ENCODE measurements at places on chromosomes 7 and 10.
A peak's percentile ranks its signal among the peaks of the same experiment; 100 is the strongest.

DNA sequence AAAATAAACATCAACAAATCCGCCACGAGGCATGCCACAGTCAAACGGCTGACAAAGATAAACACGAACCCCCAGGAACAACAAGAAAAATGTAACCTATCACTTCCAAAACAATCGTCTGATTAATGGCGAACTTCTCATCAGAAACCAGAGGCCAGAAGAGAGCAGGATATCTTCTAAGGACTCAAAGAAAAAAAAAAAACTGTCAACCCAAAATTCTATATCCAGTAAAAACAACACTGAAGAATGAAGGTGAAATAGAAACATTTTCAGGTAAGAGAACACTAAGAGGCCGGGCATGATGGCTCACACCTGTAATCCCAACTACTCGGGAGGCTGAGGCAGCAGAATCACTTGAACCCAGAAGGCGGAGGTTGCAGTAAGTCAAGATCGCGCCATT, 54.3 kb downstream of the SLC29A4 start:
- DNase-seq, result no peak

DNA sequence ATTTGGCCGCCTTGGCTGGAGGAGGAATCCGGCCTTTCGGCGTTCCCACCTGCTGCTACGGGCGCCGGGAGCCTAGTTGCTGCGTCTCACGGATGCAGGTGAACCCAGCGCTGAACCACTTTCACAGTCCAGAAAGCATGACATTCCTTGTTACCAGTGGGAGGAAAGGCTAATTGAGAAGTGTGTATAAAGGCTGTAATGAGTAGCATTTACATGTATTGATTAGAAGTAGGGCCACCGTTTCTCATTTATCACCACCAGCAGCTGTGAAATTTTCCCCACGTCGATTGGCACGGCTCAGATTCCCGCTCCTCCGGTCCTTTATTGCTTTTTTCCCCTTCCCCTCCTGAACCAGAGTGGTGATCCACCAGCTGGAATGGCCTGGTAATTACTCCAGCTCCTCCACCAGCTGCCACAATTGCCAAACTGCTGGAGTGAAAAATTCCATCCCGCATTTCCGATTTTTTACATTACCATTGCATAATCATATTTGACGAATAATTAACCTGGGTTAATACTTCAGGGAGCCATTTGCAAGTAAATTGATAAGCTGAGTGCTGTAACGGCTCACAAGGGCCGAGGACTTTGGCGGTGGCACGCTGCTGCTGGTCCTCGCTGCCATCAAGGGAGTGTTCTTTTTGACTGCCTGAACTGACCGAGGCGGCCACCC, 153.3 kb downstream of the POU6F2 start:
- DNase-seq, result peak; percentile 81

DNA sequence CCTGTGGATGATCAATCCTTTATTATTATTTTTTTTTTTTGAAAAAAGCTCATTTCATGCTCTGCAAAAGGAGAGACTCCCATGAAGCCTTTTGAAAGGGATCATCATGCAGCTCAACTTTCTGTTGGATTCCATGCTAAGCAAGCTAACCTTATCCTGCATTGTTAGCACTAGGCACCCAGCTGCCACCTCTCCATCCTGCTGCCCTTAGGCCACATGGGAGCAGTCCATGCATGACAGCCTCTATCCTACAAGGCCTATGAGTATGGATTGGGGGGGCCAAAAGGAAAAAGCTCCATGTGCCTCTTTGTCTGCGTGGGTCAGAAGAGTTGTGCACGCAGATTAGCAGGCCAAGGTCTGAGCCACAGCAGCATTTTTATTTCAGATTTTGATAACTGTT, 19.2 kb downstream of the SMNDC1 start:
- DNase-seq, result no peak

GRCh38 chr10:59578741-59579140, 130.9 kb downstream of the SLC16A9 start:
- no peak for DNase-seq

DNA sequence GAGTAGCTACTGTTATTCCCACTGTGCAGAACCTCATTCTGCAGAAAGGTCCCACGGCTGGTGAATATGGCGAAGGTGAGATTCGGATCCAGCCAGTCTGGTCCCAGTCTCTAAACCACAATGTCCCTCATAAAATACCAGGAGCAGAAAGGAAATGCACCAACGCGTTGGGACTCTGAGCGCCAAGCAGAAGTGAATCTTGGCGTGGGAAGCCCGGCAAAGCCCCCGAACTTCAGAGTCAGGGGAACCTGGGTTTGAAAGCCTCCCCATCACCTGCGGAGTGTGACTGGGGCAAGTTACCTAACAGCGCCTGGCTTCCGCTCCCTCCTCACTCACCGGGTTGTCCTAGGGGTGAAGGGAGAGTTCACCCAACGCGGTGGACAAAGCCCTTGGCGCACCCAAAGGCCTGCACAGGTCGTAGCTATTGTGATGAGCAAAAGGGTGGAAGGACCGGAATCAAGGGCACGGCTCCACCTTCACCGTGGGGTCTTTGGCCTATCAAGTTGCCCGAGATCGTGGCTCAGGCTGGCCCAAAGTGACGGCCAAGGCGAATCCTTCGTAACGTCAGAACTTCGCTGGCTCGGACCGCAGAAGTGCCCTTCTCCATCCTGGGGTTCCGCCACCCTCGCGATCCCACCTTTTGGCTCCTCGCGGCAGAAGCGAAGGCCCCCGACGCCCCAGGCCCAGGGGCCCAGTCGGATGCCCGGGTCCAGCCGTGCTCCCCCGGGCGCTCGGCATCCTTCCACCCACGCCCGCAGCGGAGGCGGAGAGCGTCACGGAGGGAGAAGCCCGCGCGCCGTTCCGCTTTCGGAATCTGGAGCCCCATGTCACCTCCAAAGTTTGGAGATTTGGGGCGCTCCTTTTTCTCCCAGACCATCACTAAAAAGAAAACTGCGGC, 811 bp downstream of the RGS10 start:
- DNase-seq, result peak; percentile 42

- no peak for DNase-seq
These were observed 205.8 kb upstream of the DKK1 start for GRCh38 chr10:52108236-52108635.

- DNase-seq, result no peak
These were observed 18.6 kb upstream of the DNAJB6 start for GRCh38 chr7:157318015-157318706.

DNA sequence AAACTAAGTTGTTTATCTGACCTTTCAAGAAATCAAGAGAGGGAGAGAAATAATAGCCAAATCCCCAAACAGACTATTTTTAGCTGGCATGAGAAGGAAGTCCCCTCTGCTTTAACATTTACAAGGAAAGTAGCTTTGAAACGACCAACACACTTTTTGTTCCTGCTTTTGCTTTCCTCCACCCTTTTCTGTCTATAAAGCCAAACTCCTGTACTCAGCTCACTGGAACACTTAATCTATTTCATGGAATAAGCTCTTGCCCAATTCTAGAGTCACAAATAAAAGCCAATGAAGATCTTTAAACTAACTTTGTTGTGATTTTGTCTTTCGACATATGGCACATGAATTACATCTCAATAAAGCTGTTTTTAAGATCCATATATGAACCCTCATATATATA, 86.8 kb upstream of the CCDC71L start:
- no peak for DNase-seq

DNA sequence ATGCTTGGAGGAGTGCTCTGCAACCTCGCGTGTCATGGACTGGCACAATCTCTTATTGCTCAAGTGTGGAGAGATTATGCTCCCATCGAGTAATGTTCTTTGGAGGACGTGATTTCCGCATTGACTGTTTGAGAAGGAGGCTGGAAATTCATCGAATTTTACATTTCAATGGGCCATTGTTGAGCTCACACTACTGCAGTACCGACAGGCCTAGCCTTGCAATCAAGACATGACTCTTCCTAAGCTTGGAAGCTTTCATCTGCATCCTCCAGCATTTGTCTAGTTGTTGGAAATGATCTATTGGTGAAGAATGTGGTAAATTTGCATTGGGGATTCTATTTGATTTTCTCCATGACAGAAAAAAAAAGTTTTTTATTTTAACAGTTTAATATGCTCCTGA, 156.8 kb downstream of the FZD1 start:
- DNase-seq, result no peak

GRCh38 chr7:117092785-117093184, 139.5 kb downstream of the ST7 start:
- peak; percentile 44 for DNase-seq

- DNase-seq, result peak; percentile 74
These were observed 125.3 kb downstream of the CHN2 start for GRCh38 chr7:29319719-29320521.

- DNase-seq, result peak; percentile 13
These were observed 18.5 kb upstream of the SRGN start for GRCh38 chr10:69069090-69070042.
